Ecto neural progenitor cell (in vitro differentiated cells): ENCODE measurements at places on chromosomes 2 and 18.

DNA sequence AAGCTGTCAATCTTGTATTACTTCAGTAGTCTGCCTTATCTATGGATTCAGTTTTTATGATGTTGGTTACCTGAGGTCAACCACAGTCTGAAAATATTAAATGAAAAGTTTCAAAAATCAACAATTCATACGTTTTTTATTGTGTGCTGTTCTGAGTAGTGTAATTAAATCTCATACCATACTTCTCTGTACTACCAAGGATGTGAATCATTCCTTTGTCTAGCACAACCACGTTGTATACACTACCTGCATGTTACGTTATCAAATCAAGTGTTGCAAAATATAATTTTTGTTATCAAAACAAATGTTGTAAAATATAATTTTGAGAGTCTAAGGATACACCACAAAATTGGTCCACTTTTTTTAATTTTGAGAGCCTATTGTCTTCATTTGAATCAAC, 590.2 kb upstream of the SETBP1 start:
- DNase-seq, result no peak

GRCh38 chr2:157150747-157151146, 106.8 kb upstream of the GALNT5 start:
- DNase-seq, result no peak

DNA sequence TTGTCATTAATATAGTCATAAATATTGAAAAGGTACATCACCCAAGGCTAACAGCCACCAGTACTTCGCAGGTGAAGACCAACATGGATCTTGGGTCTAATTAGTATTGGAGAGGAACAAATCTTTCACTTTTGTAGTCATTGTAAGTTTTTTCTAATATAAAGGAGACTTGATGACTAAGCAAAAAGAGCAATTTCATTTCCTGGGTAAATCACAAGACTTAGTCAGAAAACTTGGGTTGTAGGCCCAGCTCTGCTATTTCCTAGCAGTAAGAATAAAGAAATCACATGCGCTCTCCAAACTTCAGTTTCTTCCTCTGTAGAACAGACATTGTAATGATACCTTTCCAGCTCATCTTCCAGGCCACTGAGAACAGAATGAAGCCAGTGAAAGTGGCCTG, 40.9 kb downstream of the NRP2 start:
- no peak for DNase-seq

- no peak for DNase-seq
Observed at GRCh38 chr2:173126819-173127218, 51.2 kb downstream of the MAP3K20 start.

DNA sequence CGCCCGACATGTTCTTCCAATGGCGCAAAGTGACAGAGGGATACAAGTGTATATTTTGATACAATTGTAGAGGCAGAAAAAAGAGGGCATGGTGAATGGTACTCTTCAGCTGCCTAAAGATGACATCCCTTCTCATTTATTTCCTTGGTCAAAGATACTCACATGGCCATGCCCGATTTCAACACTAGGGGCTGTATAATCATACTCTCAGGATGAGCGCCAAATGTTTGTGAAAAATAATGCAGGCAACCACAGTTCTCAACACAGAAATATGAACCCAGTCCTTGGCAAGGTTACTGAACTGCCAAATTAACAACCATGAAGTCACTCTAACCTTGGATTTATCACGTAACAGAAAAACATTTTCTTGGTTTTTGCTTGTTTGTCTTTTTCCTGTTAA, 204.4 kb downstream of the CCDC102B start:
- DNase-seq, result no peak

GRCh38 chr2:159897720-159898119, 99.7 kb upstream of the CD302 start:
- no peak for DNase-seq

GRCh38 chr2:9463698-9464034, 10.7 kb upstream of the IAH1 start:
- DNase-seq, result no peak

- no peak for DNase-seq
Observed at GRCh38 chr18:3093624-3094337, 80.8 kb upstream of the LPIN2 start.

GRCh38 chr2:241816431-241817121, 7.6 kb downstream of the NEU4 start:
- DNase-seq, result peak; percentile 46

DNA sequence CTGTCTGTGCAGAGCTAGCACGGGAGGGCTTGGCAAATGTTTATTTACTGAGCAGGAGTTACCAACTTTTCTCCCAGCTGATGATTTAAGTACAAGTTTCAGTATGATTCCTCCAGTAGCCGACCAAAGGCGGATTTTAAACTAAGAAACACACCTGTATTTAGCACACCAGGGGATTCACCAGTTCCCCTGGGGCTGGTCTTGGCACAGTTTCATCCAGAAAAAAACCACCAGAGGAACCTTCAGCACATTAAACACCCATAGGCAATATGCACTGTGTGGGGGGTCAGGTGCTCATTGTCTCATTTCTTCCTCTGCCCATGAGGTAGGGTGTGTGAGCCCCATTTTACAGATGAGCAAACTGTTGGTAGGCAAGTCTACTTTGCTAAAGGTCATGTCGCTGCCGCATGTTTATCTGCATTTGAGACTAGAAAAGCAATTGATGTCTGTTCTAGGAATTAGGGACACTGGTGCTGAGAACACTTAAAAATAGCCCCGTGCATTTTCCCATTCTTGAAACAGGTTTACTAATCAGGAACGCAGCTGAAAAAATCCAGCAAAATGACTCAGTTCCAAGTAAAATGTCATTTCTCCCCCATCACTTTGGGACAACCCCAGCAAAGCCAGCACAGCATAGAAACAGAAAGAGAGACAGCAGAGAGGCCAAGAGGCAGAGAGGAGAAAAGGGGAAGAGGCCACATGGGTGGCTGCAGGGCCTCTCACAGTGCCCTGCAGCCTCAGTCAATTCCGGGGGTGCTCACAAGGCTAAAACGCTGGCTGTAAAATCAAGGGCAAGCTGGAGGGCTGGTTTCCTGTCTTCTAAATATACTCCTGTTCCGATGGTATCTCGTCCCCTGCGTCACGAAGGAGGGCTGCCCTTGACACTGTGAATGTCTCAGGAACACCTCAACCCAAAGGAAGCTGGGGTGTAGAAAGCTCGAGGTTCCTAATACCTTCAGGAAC, 166.8 kb upstream of the ID2 start:
- no peak for DNase-seq

- DNase-seq, result no peak
Observed at GRCh38 chr2:178125862-178126261, 13.6 kb downstream of the RBM45 start.

GRCh38 chr18:13222856-13223281, 4.3 kb downstream of the LDLRAD4 start:
- no peak for DNase-seq

GRCh38 chr2:199602271-199602895, 144.6 kb upstream of the SATB2 start:
- DNase-seq, result no peak

GRCh38 chr18:23573626-23574431, 12.5 kb downstream of the NPC1 start:
- DNase-seq, result no peak

- no peak for DNase-seq
Observed at GRCh38 chr2:166727095-166727494, 161.2 kb upstream of the XIRP2 start.

DNA sequence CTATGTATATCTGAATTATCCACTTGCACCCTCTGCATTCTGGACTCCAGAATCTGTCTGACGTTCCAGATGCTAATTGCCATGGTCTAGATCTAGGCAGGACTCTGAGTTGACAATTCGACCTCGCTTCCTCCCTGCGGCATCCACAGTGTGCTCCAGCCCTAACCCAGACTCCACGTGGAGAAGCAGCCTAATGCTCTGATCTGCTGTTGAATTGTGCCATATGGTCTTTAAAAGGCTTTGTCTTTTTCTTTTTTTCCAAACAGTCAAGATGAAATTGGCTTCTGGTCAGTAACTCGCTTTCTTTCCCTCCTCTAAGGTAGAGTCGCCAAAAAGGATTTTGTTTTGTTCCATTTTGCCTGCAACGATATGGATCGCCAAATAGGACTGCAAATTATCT, 752.6 kb upstream of the ID2 start:
- no peak for DNase-seq

DNA sequence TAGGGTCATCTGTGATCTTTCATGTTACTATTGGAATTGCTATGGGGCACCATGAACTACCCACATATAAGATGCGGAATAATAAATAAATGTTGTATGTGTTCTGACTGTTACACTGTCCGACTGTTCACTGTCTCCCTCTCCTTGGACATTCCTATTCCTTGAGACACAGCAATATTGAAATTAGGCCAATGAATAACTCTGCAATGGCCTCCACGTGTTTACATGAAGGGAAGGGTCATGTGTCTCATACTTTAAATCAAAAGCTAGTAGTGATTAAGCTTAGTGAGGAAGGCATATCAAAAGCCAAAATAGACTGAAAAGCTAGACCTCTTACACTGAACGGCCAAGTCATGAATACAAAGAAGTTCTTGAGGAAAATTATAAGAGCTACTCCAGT, 751.3 kb downstream of the SOCS6 start:
- no peak for DNase-seq

DNA sequence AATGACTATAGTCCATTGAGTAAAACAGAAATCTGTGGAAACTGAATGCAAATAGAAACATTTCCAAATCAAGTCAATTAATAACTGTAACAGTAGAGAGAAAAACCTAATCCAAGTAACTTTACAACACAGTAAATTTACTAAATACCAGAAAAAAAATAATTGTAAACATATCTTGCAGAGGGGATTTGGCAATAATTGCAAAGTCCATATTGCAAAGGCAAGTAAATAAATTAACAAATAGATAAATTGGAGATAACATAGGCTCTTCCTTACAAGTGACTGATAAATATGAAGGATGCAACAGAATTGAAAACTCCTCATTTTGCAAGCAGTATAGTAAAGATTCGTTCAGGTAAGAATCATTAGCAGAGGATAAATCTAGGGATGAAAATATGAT, 65.0 kb downstream of the SMC6 start:
- no peak for DNase-seq

GRCh38 chr2:126887506-126887905, 11.2 kb upstream of the TEX51 start:
- no peak for DNase-seq

DNA sequence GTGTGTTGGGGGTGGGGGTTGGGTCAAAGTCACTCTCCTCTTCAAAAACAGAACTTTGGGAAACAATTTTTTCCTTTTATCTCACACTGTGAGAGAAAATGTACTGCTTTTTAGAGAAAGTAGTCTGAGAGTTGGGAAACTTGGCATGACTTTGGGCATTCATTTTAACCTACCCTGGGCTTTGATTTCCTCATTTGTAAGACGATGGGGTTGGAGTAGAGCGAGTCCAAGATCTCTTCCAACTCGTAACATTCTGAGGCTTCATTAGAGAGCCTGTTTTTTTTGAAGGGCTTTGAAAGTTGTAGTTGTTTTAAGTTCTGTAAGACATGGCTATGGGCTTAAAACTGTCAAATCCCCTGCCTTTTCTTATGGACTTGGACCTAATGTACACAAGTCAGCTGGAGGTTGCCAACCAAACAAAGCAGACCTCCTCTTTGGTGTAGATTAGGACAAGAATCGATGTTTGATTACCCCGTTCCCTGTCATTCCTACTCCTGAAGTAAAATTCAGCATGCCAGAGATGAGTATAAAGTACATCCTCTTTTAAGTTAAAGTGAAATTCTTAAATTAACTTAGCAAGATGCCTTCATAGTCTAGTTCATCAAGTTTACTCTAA, 8.4 kb downstream of the PHLPP1 start:
- DNase-seq, result no peak

- DNase-seq, result no peak
Observed at GRCh38 chr2:119449521-119449920, 17.9 kb downstream of the TMEM37 start.

DNA sequence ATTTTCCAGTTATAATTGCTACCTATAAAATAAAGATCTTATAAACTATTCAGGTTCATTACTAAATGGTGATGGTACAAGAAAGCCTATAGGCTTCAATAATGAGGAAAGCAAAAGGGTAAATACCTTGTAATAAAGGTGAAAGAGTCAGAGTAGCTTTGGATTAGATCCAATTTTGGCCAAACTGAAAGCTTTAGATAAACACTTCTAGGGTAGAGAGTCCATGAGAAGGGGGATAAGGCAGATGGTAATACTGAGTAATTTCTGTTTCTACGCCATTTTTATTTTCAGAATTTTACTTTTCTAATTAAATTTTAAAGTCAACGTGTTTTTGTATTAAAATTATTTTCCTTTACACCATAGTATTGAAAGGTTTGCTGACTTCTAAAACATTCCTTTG, 9.4 kb downstream of the CASP8 start:
- no peak for DNase-seq

DNA sequence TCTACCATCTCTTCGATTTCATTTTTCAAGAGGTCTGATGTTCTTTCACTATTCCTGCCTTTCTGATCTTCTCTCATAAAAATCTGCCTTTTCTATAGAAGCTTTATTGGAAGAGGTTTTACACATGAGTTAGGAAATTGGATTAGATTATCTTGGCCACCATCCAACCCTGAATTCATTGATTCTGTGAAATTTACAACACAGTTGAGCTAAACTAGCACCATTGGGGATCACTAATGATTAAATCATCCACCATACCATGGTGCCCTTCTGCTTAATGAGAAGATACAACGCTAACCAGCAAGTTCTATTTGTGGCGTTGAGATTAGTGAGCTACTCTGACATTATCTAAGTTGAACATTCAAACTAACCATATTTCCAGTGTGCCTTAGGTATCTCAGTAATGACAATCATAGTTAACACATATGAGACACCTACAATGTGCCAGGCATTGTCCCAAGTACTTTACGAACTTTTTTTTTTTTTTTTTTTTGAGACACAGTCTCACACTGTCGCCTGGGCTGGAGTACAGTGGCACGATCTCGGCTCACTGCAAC, 17.3 kb upstream of the LBH start:
- DNase-seq, result no peak

GRCh38 chr2:241948901-241949735, 79.6 kb downstream of the RTP5 start:
- no peak for DNase-seq

GRCh38 chr2:35355056-35355455, 1000.5 kb upstream of the CRIM1 start:
- DNase-seq, result no peak

DNA sequence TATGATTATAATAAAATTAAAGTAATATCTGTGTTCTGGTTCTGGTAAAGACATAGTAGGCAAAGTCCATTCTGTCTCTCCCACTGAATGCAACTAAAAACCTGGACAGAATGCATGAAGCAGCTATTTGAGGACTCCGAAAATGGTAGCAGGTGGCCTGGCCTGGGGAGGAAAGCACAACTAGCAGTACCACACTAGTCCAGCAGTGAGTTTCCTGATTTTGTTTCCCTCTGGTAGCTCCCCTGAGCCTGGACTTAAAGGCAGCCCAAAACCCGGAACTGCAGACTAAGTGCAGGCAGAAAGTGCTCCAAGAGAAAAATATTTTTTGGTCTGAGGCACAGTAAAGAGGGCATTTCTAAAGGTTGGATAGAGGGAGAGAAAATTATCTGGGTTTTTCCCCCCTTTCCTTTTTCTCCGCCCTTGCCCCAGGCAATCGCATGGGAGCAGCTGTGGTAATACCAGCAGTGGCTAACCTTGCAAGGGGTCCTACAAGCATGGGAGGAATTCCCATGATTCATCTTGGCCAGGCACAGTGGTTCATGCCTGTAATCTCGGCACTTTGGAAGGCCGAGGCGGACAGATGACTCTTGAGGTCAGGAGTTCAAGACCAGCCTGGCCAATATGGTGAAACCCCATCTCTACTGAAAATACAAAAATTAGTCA, 32.3 kb downstream of the ASXL2 start:
- no peak for DNase-seq

- no peak for DNase-seq
Observed at GRCh38 chr18:7878265-7879211, 311.4 kb downstream of the PTPRM start.
